ENCODE measurements at places on chromosomes 4 and X. TPM values are rescaled to one million over a fixed set of nuclear protein-coding genes. Genes with fewer than 3 reads are reported as not detected.

Gene ODAM
- total RNA-seq: not detected

Gene TMEM271
- total RNA-seq: 0.08 TPM

Gene VCX3B
- total RNA-seq: 316 TPM

Gene EMCN
- not detected for total RNA-seq

Gene TMEM156
- 2.7 TPM for total RNA-seq

Gene MAGEA11
- total RNA-seq: 10.0 TPM

Gene FAM9B
- total RNA-seq: not detected

Gene SUPT20HL2
- not detected for total RNA-seq

Gene NAA11
- 7.1 TPM for total RNA-seq

Gene P2RY4
- total RNA-seq: not detected

Gene HS6ST2
- 3.9 TPM for total RNA-seq

Gene SMIM10L2A
- total RNA-seq: 0.25 TPM

GRCh38 chr4:125676583-125676982, 361.8 kb downstream of the FAT4 start:
- DNase-seq: no peak

DNA sequence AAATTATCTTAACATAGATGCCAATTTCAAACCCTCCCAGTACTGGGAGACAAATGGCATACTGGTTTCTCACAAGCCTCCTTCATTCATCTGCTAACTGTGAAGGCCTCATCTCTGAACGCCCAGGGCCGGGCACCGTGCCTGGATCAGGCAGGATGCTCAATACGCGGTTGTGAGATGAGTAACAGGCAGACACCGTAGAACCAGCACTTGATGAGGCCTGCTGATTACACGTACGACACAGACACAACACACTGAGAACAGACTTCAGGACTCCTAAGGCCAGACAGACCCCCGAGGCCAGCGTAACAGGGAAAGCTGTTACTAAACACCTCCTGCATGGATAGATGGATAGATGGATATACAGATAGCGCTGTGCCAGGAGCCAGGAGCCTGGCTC, 154.6 kb downstream of the AFAP1 start:
- DNase-seq: no peak

DNA sequence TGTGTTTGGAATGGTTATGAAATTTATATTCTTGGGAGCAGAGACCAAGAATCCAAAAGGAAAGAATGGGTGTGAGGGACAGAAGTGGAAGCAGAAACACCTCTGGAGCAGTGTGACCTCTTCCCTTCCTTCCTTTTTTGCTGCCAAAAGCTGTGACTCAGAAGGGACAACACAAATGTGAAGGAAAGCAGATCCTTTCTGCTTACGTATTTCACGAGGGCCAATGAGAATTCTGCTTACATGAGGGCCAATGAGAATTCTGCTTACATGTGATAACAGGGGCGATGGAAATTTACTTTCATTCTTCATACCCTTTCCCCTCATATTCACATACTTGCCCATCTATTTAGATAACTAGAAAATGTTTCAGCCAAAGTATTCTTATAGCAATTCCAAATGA, 404.6 kb downstream of the PRDM5 start:
- DNase-seq: peak; percentile 96

DNA sequence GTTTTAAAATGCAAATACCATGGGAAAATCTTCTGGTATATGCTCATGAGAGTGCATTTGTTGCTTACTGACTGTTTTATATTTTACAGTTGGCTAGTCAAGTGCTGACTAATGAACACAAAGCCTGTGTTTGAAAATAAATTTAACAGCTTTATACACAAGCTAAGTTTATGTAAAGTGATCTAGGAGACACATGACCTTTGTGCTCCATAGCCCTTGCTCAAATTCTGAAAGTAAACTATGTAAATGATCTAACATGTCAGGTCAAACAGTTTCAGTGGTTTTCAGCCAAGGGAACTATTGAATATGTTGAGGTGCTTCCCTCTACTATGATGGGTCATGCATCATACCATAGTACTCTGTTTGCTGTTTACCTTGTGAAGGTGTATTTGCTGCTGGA, 36.7 kb downstream of the DIAPH2 start:
- peak; percentile 3 for DNase-seq

DNA sequence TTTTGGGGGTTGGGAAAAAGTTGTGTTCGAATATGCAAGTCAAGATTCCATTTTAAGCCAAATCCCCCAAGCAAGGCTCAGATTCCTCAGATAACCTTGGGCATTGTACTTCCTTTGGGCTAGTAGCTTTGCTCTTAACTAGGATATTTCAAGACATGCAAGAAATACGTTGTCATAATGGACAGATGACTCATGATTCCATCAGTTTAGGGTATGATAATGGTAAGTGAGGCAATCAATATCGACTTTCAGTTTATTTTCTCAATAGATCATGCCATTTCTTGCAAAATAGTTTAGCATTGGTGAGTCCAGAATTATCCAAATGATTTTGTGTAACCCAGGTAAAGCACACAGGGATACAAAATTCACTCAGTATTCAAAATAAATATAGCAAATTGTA, 25.4 kb downstream of the CFAP299 start:
- no peak for DNase-seq

DNA sequence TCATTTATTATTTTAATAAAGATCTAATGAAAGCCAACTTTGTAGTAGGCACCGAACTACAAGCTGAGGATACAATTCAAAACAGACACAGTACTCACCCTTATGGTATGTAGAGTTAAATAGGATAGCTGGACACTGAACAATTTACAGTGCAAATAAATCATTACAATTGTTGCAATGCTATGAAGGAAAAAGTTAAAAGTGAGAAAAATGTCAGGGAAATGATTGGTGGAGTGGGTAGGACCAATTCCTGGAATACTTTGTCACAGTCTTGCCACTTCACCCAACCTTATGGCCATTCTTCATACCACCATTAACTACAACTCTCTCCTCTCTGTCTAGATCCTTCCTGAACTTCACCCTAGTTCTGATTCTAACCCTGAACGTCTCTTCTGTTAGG, 70.1 kb upstream of the CCSER1 start:
- no peak for DNase-seq

DNA sequence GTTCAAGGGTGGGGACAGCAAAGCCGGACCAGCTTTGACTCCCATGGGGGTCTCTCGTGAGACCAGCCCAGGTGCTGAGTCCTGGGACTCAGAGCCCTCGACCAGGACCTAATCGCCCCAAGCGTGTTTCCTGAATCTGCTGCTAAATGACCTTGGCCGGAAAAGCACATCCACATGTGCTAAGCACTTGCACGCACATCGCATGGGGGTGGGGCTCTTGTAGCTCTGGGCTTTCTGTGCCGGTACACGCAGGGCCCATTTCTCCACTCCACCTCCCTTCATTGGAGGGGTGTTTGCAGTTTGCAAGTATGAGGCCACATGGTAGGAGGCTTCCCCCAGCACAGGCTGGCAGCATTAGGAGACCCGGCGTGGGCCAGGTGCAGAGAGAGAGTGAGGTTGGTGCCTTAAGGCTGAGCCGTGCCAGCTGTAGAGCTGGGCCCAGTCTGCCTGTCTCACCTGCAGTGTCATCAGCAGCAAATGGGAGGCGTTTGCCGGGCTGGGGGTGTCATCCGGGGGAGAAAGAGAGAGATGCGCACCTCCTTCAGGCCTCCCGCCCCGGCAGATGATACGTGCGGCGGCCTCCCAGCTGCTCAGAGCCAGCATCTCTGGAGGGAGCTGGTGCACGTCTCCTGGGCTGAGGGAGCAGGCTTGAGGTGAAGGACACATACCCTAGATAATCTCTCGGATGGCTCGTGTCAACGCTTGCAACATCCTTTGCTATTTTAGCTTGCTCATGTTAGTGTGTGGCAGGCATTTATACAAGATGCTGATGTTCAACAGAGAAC, 45.2 kb upstream of the CLCN4 start:
- DNase-seq: no peak

DNA sequence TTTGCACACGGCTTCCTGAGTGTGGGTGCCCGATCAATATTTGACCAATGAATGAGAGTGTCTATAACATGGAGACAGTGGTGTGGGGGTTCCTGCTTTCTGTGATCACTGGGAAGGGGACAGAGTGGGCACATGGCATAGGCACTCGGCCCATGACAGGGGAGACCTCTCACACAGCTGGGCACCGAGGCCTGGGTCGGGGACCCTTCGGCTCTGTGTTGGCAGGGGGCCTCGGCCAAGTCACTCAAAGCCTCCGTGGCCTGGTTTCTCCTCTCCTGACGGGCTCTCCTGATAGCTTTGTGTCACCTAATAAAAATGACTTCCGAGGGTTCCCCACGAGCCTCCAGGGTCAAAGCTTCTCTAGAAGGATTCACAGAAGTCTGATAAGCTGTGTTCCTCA, 43.9 kb upstream of the PSAPL1 start:
- DNase-seq: no peak

DNA sequence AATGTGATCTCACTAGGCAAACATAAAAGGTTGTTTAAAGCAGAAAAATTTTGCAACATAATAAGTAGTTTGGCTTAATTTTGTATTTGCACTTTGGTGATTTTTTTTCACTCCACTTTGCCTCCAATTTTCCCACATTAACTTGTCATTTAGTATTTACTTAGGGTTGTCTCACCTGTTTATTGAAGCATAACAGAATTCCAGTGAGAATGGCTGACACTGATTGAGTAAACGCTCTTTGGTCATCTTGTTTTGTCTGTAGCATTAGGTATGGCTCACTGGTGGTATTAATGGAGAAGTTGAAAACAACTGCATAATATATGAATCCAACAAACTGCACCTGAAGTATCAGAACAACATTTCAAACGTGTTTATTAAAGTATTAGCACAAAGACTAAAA, 799.5 kb upstream of the ADGRL3 start:
- no peak for DNase-seq

- DNase-seq: peak; percentile 72
Observed at GRCh38 chr4:11073621-11074051, 355.1 kb downstream of the HS3ST1 start.

DNA sequence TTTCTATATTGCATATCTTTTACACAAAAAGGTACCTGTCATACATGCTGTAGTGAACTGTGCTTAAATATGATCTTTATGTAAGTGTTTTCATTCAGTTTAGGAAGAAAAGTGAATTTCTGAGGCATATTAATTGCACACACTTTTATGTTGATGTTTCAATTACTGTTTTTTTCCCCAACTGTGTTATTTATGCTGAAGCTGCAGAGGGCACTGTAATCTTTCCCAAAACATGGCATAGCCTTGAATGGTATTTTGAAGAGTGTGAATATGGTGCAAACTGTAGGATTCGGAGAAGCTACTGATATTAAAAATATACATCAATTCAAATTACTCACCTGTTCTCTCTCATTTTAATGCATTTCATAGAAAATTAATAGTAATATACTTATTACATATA, 6.0 kb upstream of the CENPE start:
- no peak for DNase-seq

GRCh38 chr4:121654738-121655137, 42.0 kb downstream of the ANXA5 start:
- DNase-seq: no peak

DNA sequence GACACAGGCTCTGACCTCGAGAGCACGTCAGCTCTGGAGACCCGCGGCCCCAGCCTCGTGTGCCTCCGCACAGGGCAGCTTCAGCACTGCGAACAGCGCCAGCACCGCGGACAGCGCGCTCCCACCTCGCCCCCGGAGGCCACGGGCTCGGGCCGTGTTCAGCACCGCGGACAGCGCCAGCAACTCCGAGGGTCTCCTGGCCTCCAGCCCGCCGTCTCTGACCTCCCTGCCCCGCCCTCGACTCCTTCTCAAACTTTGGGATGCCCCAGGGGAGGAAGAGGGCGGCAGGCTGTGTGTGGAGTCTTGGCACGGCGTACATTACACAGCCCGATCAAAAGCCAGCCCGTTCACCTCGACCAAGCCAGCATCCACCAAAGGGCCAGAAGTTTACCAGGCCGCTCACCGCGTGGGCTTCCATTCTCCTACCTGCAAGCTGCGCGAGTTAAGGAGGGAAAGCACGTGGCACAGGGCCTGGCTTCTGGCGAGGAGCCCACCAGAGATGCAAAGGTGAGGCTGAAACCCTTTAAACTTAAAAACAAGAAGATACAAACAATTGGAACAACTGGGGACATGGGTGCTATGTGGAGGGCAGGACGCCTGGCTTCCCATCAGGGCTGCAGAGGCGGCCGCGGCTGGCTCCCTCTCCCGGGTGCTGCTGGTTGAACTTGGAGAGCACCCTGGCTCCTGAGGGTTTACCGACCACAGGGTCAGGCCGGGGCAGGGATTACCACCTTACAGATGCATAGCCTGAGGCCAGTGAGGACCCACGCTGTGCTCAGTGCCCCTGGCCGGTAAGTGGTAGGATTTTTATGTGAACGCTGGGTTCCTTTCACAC, 4.5 kb upstream of the NKX1-1 start:
- DNase-seq: peak; percentile 36

GRCh38 chr4:94758141-94758699, 465 bp downstream of the BMPR1B start:
- DNase-seq: peak; percentile 50

GRCh38 chr4:128565565-128566186, 243.8 kb upstream of the JADE1 start:
- DNase-seq: peak; percentile 37

- peak; percentile 4 for DNase-seq
Observed at GRCh38 chrX:34238896-34239295, 106.8 kb upstream of the FAM47A start.

DNA sequence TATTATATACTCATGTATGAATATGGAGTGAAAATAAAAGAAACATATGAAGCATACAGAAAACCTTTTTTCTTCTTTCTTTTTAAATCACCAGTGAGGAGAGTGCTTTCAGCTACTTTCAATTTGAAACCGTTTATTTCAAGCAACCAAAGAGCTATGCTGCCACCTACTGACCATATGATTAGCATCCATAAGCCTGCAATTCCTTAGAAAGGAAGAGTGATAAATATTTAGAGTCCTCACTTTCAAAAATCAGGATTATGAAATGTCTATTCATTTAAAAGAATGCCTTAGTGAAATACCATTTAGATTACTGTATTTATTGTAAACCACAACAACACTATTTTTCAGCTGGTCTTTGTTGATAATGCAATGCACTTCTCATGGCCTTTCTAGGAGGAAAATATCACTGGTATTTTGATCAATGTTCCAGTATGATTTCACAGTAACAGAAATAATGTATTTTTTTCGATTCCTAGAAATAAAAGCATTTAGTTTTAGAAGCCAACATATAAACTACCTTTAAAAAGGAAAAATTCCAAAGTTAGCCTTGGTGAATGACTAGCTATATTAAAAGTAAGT, 667.6 kb downstream of the PCDH18 start:
- DNase-seq: peak; percentile 70

DNA sequence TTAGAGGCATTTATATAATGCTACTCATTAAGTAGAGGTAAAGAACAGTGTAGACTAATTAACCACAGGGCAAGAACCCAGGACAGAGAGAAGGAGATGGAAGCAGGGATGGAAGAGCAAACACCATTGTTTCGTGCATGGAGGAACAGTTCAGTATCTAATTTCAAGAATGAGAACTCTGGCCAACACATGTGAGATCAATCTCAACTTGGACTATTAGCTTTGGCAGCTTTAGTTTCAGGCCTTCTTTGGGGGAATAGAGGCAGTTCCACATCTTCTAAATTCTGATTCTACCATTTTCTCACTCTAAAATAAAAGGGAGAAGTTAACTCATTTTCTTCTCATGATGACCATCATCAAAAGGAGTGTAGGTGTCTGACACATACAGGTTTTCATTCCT, 207.0 kb downstream of the LDB2 start:
- DNase-seq: no peak

GRCh38 chr4:118351851-118352827, 664 bp downstream of the PRSS12 start:
- peak; percentile 12 for DNase-seq
